ENCODE measurements at places on chromosomes 16 and 17.

- no peak for DNase-seq
These were observed 312.3 kb downstream of the TOX3 start for GRCh38 chr16:52234626-52235025.

DNA sequence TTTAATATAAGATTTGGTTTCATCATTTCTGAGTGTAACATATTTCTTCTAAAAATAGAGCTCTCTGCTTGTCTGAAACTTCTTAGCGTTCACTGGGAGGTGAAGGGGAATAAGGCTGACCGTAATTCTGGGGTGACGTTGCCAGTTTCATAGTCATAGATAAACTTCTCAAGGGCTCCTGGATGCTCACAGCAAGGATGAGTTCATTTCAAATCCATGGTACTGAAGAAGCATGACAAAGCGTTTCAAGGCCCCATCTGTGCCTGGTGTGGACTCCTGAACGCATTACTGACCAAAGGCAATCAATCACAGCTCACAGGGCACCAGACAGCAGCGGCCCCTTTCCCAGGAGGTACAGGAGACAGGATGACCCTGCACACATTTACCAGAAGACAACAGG lies 12.0 kb upstream of the EVPL start:
- DNase-seq: no peak

DNA sequence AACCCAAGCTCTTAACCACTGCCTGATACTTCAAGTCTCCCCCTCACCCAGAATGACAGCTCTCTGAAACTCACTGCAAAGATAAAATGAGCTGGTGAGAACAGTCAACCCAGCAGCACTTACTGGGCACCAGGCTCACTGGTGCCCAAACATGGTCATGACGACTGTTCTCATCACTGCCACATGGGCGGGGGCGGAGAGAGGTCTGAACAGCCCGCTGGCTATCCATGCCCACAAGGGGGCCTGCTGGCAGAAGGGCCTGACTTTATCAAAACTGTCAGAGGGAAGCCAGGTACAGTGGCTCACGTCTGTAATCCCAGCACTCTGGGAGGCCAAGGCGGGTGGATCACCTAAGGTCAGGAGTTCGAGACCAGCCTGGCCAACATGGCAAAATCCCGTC lies 4.0 kb downstream of the MYBBP1A start:
- no peak for DNase-seq

GRCh38 chr16:47448830-47449575 lies 11.9 kb downstream of the ITFG1 start:
- DNase-seq: no peak

- DNase-seq: peak; percentile 67
These were observed at the start of gene DOK4 for GRCh38 chr16:57485916-57486857. DOK4 (minus strand) TSS chr16:57486493; CDS start chr16:57479507, 6,986 bp downstream.

GRCh38 chr17:40604327-40605080 lies 39.2 kb upstream of the CCR7 start:
- DNase-seq: no peak

DNA sequence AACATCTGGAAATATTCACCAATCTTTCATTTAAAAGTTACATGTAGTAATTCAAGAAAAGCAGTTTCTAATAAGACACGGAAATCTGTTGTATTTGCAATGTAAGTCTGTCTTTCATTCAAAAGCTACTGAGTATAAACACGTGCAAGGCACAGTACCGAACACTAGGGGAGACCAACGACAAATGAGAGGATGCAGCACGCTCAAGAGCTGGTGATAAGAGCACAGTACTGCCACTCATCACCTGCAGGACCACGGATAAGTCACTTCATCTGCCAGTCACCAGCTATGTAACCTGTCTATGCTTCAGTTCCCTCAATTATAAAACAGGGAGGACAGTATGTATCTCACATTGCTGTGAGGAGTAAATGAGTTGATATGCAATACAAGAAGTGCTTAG lies 67.1 kb downstream of the CLEC18A start:
- DNase-seq: peak; percentile 1

GRCh38 chr17:65198653-65199382 lies 61.6 kb downstream of the RGS9 start:
- no peak for DNase-seq

GRCh38 chr17:57372156-57372555 lies 115.8 kb downstream of the MSI2 start:
- DNase-seq: peak; percentile 91

DNA sequence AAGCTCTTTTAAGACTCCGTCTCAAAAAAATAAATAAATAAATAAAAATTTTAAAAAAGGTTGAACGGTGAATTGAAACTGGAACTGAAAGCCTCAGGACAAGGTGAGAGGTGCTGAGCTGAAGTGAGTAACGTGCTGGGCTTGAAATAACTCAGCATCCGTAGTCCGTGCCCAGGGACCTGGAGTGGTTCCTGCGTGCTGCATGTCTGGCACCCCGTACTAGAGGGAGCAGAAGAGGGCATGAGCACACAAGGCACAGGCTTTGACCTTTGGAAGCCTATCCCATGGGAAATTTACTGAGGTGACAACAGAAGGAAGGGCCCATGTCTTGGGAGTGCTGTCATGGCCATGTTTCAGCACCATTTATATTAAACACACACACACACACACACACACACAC lies 4.5 kb upstream of the MEIOB start:
- no peak for DNase-seq

DNA sequence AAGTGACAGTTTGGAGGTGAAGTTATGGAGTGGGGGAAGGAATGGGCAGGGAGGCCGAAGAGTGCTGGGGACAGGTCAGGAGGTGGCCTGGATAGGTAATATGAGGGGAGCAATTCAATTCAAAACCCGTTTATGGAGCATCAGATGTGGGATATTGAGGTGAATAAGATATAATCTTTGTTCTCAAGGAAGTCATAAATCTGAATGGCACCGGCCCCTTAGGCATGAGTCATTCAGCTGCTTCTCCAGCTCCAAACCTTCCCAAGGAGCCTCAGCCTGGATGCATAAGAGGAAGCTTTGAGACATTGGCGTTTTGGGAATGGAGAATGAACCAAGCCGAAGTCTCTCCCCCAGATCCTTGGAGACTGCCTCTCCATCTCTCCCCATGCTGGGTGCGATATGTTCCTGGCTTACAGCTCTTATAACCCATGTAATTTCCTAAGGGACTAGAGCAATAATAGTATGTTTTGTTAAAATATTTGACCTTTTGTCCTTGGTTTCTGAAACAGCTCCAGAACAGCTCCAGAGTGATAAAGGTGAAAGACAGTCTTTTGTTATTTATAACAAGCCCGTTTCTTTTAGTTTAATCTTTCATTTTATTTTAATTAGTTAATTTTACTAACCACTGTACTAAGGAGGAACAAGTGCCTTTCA lies 1.7 kb downstream of the TUBG2 start:
- peak; percentile 76 for DNase-seq

- DNase-seq: peak; percentile 92
These were observed 12.2 kb upstream of the MMD start for GRCh38 chr17:55433629-55434422.
